ENCODE measurements at places on chromosomes 7 and 10. TPM values are rescaled to one million over a fixed set of nuclear protein-coding genes. Genes with fewer than 3 reads are reported as not detected.
A peak's percentile ranks its signal among the peaks of the same experiment; 100 is the strongest.

- DNase-seq, result peak; percentile 74
Measured at GRCh38 chr7:151448261-151449252, 8.6 kb upstream of the CRYGN start.

DNA sequence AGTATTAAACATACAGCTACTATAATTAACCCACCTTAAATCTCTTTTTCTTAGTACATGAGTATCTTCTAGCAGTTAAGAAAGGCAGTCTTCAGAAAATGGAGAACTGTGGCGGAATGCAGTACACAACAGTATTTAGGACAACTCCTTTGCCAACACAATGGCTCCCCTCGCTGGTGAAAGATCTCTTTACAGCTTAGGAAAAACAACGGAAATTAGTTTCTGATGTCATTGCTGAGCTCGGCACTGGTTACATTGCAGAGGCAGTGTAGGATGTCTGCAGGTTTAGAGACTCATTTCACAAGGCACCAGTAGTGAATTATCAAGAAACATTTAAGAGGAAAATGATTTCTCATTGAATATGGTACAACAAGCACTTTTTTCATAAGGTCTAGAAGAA lies 43.4 kb downstream of the GLRX3 start:
- no peak for DNase-seq

DNA sequence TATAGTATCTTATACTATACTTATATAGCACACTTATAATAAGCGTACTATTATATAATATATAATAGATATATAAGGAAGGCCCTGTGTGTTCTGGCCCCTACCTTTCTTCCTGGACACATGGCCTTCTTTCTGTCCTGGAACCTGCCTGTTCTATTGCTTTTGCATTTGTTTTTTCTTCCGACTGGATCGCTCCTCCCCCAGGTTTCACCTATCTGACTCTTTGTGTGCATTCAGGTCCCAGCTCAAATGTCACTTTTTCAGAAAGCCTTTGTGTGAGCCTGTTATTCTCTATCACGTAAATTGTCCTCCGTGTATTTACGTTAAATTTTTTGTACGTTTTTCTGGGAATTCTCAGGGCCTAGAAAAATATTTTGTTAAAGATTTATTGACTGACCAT lies 2.9 kb upstream of the TRIM8 start:
- DNase-seq, result no peak

DNA sequence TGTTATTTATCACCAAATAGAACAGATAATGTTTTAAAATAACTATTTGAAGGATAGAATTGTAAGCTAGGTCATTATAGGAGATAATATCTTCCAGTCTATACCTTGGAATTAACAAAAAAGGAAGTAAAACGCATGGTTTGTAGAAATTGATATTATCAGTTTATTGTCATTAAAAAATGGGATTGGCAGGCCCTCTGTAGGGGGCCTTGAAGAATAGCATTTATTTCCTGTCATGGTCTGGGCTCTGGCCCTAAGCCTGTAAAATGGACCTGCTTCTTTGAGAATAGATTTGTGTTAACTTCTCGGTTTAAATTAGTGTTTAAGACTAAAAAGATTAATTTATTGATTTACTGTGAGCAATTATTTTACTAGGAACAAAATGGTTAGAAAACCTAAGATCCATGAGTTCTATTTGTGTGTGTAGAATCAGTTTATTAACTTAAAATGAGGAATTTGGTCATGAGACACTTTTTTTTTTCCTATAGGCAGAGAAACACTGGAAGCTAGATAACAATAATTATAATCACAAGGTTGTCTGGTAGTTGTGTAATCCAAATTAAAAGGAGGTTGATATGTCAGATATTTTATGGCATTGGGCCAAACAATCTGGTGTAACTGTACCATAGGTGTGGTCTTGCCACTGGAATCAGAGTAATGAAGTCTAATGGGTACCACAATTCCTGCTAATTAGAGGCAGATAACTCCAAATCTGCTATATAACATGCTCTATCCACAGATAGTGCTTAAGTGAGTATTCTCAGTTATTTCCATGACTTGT lies 197.4 kb upstream of the FOXP2 start:
- DNase-seq, result no peak

DNA sequence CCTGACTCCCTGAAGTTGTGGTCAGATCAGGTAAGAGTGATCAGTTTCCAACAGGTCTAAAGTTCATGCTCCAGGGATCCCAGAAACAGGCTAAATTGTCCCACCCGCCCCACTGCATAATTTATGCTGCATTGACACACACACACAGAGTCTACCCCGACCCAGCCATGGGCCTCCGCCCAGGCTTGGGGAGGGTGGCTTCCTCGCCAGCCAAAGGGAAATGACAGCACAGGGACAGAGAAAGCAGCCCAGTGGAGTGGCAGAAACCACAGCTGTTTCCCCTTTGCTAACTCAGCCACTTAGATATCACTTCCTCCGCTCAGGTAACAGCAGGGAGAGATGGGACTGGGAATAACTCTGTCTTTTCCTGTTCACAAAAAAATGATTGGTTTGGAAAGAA lies 9.4 kb downstream of the SH3PXD2A start:
- no peak for DNase-seq

DNA sequence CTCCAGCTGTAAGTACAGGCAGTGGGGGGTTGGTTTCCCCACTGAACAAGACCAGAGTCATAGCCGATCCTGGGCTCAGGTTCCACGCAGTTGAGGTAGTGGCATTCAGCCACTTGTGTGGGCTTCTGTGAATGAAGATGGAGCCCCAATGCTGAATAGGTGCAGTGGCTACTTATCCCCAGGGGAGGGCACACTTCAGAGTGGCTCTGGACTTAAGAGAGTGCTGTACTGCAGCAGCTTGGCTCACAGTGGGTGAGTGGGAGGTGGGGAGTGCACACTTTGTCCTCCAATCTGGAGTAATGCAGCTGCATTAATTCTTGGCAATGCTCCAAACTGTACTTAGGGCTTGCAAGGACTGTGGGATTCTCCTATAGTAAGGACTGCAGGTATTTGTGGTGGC lies 81.9 kb downstream of the BUB3 start:
- DNase-seq, result no peak

DNA sequence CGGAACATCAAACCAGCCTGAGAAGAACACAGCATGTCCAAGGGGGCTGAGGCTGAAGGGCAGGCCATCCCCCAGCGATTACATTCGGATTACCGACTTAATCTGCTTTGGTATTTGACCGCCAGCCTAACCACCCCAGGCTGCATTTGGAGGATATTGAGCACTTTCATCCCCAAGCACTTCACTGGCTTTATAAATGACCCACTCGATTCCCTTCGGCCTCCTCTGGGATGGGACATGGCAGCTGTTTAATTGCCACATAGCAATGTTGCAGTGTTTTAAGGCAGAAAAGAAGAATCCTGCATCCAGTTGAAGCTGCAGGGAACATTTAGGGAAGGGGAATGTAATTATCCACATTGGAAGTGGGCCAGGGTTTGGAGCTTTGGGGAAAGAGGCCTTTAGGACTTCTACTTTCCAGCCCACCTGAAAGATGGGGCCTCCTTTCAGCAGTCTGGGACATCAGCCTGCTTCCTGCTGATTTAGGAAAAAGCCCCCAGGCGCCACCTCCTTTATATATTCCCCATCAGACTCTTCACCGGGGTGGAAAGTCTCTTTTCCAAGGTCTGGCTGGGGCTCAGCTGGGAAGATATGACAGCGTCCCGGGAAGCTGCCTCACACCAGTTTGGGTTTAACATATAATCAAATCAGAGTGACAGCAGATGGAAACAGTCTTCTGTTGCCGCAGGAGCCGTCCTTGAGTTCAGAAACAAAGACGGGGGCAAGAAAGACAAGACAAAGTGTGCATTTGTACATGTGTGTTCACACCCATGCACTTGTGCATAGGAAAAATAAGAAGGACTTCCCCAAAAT lies 9.2 kb downstream of the DPCD start:
- no peak for DNase-seq

GRCh38 chr7:19713676-19714075 lies 4.8 kb upstream of the POLR1F start:
- no peak for DNase-seq

GRCh38 chr10:73798087-73798486 lies 12.7 kb downstream of the ZSWIM8 start:
- DNase-seq, result no peak

- no peak for DNase-seq
Measured at GRCh38 chr7:78438433-78438832, 639.9 kb downstream of the PHTF2 start.

GRCh38 chr7:155804897-155805825 lies 7.1 kb downstream of the SHH start:
- DNase-seq, result peak; percentile 74

GRCh38 chr10:72058989-72059842 lies 29.1 kb downstream of the SPOCK2 start:
- no peak for DNase-seq

DNA sequence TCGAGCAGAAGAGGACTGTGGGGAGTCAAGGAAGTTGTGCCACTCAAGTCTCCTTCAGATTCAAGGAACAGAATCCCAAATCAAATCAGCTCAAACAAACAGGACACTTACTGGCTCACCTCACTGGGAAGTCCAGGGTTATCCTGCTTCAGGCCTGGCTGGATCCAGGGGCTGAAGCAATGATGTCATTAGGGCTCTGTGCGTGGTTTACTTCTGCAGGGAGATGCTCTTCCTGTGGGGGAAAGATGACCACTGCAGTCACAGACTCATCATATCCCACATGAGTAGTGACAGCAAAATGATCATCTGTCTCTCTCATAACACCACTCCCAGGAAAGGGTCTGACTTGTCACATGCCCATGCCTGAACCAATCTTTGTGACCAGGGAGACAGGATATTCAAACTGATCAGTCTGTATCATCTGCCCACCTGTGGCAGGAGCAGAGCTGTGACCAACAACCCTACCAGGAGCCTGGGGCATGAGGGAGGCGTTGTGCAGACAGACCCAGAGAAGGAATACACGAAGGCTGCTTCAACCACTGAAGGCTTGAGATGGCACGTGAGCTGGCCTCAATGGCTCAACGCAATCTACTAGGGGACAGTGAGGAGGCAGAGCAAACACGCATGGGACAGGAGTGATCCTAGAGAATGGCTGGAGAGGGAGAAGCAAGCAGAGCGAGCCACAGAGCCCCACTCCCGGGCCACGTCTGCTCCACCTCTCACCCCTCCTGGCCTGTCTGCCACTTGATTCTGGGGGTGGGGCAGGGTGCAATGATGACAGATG lies 27.6 kb upstream of the NANOS1 start:
- no peak for DNase-seq

GRCh38 chr10:21637795-21638194 lies 103.8 kb downstream of the MLLT10 start:
- DNase-seq, result no peak

DNA sequence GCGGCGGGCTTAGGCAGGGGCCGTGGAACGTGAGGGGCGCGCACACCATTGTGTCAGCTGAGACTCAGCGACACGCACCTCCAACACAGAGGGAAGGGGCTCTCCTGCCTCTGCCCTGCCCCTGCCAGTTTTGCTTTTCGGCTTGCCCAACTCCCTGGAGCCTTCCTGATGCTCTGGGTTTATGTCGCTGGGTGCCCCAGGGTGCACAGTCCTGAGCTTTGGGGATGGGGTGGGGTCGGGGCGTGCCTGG lies 13.3 kb downstream of the TMEM120A start:
- DNase-seq, result no peak

GRCh38 chr7:3986927-3987326 lies 685.9 kb downstream of the SDK1 start:
- DNase-seq, result no peak

GRCh38 chr10:132685101-132685891 lies 100.7 kb downstream of the NKX6-2 start:
- peak; percentile 75 for DNase-seq

- no peak for DNase-seq
Measured at GRCh38 chr10:34200355-34200901, 614.7 kb downstream of the PARD3 start.

- DNase-seq, result no peak
Measured at GRCh38 chr7:130867581-130868136, 133.7 kb upstream of the KLF14 start.

GRCh38 chr10:70331486-70332268 lies 47.9 kb upstream of the NPFFR1 start:
- DNase-seq, result no peak

The ANKRD30A gene
- not detected for total RNA-seq

The WDR86 gene
- total RNA-seq, result 4.4 TPM

The AOAH gene
- 29.2 TPM for total RNA-seq

The HTR7 gene
- 0.32 TPM for total RNA-seq

The KIAA1217 gene
- total RNA-seq, result 37.2 TPM

The FXYD4 gene
- total RNA-seq, result not detected

The PDE6C gene
- total RNA-seq, result not detected

The TMEM196 gene
- total RNA-seq, result not detected

The FAM25A gene
- not detected for total RNA-seq

The TCAF2 gene
- 6.2 TPM for total RNA-seq

The ABCA13 gene
- 2.2 TPM for total RNA-seq

The CYP2C18 gene
- 0.65 TPM for total RNA-seq

The VIM gene
- 1,797 TPM for total RNA-seq

Measured in lower lobe of right lung (tissue), 2 donors.